Activated CD8-positive, alpha-beta T cell treated with anti-CD3 and anti-CD28 coated beads for 36 hours (primary cell): ENCODE measurements at places on chromosomes 6 and 20. TPM values are rescaled to one million over a fixed set of nuclear protein-coding genes. Genes with fewer than 3 reads are reported as not detected.

VAPB gene
- total RNA-seq = 46.8 TPM

DNA sequence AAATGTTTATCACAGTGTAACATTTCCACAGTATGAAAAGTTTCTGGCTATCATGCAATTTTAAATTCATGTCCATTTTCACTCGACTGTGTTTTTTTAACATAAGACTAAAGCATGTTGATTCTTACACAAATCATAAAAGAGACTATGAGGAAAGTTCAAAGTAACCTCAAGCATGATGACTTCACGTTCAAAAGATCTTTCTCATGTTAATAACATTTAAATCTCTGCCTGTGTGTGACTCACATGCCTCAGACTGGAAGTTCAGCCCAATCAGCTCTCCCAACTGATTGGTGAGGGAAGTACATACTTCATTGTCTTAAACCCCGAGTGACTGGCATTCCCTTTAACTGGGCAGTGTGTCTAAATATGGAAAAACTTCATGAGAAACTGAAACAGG is 37.4 kb downstream of the ATXN1 start:
- DNase-seq = no peak

GRCh38 chr20:62827311-62828038 is 10.6 kb downstream of the COL9A3 start:
- DNase-seq = no peak

DNA sequence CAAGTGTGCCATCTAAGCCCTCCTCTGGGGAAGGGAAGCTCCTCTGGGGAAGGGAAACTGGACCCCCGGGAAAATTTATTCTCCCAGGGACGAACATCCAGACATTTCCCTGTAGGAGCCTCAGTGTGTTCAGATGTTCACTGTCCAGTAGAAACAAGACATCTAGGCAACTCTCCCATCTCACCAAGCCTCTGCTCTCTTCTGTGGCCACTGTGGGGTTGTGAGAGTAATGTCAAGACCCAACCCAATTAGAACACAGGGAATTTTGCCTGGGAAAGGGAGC is 3.6 kb upstream of the PTGIS start:
- DNase-seq = no peak

DNA sequence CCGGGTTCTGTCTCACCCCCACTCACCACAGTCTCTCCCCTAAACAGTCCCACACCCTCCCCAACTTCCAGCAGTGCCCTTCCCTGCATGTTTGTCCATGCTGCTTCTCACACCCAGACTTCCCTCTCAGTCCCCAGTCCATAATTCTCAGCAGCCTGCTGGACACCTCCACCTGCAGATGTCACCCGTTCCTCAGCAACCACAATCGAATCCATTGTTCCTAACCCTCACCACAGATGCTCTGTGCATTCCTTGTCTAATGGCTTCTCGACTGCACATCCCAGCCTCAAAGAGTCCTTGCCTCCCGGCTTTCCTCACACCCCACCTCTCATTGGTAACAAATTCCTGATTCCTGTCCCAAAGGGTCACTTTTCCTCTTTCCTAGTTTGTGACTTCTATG is 55.6 kb downstream of the GOPC start:
- DNase-seq = no peak

HLA-DPB1 gene
- total RNA-seq = 14.8 TPM

DNA sequence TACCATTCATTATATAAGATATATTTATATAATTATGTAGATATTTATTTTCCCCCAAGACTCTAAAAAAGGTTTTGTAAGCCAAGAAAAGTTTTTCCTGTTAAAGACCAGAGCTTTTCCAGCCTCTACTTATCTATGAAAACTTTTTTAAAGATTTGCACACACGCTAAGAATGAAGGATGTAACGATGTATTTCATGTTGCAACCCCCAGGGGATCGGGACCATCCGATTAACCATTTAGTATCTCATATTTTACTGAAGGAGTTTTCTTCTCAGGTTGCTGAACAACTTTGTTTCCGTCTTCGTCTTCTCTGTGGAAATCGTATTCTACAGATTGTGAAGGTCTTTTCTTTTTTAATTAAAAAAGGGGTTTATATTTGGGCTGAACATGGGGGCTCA is 70.0 kb upstream of the SASH1 start:
- DNase-seq = no peak

- no peak for DNase-seq
Observed at GRCh38 chr6:79385893-79386292, 151.3 kb downstream of the LCA5 start.

TM9SF4 gene
- 39.5 TPM for total RNA-seq

DNA sequence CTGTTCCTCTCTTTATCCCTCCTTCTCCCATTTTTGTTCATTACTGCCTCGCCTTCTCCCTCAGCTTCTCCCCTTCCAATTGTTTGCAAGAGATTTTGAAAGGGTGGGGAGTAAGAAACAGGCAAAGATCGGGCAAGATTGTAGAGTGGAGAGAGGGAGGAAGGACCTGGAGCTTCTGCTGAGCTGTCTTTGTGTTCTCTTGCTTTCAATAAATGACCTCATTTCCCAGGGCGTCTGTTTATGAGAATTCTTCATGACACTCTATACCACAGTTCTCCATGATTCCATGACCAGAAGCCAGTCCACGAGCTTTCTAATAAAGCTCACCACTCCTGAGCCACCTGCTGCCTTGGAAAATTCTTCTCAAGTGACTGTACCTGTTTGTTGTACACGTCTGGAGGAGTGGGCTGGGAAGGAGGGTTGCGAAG is 50.0 kb upstream of the PLEKHG1 start:
- DNase-seq = no peak

DNA sequence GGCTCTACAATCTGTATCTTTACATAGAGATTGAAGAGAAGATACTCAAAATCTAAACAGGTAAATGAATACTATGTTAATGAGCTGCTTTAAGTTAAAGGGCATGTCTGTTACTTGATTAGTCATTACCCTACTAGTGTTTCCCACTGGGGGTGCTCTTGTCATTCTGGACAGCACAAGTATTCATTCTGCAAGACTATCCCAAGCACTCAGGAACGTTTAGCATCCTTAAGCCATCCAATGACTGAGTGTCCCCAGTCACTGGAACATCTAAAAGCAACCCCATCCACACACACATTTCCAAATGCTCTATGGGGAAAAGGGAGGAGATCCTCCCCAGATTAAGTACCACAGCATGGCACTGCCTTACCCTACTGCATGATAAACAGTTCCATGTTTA is 25.7 kb downstream of the EZR start:
- peak; percentile 50 for DNase-seq

ENPP4 gene
- total RNA-seq = 6.6 TPM

DNA sequence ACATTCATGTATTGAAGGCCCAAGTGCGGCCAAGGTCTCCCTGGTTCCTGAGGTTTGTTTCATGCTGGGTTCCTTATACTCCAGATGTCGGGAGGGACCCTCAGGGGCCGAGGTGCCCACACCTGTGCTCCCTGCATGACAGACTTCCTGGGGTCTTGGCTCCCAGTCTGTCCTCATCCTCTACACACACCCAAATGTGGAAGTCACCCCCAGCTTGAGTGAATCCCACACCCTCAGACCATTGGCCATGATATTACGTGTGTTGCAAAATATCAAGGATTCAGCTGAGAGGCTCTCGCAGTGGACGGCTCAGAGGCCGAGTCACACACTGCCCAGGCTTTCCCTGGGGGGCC is 82.2 kb upstream of the DUSP22 start:
- no peak for DNase-seq

GRCh38 chr20:23401051-23401450 is 20.2 kb downstream of the NAPB start:
- DNase-seq = no peak

ELOVL2 gene
- total RNA-seq = not detected

GRCh38 chr6:129359811-129360681 is 349.9 kb downstream of the ARHGAP18 start:
- no peak for DNase-seq

DNA sequence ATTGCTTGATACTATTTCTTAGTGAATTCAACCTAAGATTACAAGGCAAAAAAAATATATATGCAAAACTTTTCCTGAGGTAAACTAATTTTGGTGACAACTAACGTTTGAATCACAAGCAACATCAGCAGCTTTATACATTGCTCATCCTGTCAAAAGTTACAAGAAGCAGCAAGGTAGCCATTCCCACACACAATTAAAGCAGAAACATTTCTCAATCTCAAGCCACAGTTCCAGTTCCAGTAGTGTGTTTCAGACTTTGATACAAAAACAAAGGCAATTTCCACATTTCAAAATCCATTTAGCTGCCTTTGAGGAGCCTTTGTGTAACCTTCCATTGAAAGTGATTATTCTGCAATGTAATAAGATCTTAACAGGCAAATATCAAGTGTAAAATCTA is 191.0 kb downstream of the WDR27 start:
- DNase-seq = no peak

DNA sequence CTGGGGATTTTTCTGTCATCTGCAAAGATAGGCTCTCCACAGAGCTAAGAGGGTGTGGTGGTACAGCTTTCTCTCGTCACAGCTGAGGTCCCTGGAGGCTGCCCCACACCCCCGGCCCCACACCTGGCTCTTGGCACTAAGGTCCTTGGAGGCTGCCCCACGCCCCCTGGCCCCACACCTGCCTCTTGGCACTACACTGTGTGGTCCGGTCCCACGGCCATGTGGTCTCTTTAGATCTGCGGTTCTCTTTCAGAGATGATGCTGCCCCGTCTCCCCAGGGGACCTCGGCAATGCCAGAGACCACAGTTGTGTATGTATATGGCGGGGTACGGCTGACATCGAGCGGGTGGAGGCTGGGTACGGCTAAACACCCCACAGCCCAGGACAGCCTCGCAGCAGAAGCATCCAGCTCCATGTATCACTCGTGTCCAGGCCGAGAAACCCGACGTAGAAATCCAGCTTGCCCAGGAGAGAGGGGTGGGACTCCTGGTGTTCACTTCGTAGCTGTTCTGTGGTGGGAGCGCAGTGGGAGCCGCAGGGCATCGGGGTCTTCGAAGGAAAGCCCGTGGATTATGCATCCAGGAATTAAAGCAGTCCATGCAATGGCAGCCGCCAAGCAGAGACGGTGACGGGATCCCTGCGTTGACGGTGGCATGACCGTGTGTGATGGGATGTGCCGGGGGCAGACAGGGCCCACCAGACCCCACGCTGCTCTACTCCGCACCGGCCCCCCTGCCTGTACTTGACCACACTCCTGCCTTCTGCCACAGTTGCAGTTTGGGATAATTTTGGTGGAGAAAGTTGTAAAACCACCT is 292.1 kb downstream of the CDH4 start:
- no peak for DNase-seq

DNA sequence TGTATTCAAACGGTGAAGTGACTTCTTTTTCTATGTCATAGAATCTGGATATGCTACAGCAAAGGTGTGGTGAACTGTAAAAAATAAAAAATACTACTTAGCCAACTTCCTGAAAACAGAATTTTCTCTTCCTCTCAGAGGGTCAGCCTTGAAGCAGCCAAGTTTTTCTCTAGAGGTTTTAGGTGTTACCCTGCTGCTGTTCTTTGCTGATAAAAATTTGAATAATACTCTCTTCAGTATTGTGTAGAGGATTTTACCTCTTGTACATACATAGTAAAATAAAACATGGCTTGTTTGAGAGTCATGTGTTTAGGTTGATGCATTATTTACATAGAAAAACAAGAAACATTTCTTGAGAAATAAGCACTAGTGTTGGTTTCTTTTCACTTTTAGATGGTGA is 458.4 kb downstream of the TBC1D32 start:
- DNase-seq = no peak

DNA sequence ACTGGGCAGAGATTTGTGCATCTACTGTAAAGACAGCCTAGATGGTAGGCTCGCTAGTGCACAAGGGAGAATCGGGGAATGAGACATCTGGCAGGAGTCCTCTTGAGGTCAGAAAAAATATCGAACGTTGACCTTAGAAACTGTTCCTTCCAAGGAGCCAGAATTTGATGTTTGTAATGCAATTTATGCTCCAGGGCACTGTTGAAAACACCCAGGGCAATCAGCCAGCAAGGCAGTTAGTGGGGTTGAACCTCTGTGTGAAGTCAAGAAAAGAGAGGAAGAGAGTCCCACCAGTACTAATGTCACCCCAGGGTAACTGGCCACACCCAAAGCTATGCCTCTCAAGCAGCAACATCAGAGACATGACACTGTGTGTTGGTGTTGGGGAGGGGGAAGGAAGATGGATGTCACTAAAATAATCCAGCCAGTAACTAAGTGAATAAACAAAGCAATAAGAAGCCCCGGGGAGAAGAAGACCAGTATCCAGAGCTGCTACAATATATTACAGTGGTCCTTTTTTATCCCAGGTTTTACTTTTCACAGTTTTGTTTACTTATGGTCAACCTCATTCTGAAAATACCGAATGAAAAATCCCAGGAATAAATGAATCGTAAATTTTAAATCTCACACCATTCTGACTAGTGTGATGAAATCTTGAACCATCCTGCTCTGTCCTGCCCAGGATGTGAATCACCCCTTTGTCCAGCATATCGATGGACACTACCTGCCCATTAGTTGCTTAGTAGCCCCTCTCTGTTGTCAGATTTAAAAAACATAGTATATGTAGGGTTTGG is 32.9 kb upstream of the PDE10A start:
- DNase-seq = no peak

GRCh38 chr20:47778398-47779354 is 6.6 kb downstream of the SULF2 start:
- no peak for DNase-seq

GRCh38 chr20:10639077-10639736 is 34.6 kb downstream of the JAG1 start:
- no peak for DNase-seq

CRISP3 gene
- total RNA-seq = not detected

DNA sequence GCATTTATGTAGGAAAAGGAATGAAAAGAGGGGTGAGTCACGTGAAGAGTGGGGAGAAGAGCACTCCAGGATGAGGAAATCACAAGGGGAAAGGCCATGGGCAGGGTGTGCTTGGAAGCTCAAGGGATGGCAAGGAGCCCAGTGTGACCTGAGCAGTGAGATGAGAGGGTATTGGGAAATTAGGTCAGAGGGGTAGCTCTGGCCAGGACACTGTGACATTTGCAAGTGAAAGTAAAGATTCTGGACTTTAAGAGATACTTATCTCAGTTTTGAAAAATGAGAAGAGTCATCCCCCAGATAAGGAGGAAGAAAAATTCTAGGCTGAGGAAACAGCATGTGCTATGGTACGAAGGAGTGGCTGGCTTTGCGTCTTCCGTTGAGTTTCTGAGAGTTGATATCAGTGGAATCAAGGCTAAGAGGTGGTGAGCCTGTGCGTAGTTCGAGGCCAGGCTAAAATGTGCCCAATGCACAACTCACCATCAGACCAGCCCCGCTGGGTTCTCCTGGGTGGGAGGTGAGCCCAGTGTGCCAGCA is 79.9 kb downstream of the GCLC start:
- DNase-seq = no peak

- peak; percentile 9 for DNase-seq
Observed at GRCh38 chr20:38229376-38230252, 30.9 kb downstream of the KIAA1755 start.

OPN5 gene
- total RNA-seq = not detected

MMP24 gene
- total RNA-seq = not detected

- no peak for DNase-seq
Observed at GRCh38 chr6:149139782-149140136, 177.8 kb upstream of the TAB2 start.

CASS4 gene
- total RNA-seq = 3.5 TPM

DSP gene
- total RNA-seq = 0.07 TPM

ZFP57 gene
- total RNA-seq = not detected

SGK2 gene
- total RNA-seq = 0.16 TPM
